ENCODE measurements at places on chromosomes 2 and 18. TPM values are rescaled to one million over a fixed set of nuclear protein-coding genes. Genes with fewer than 3 reads are reported as not detected.

- no peaks in the 10 kb centered on the region for H3K27me3 ChIP-seq
- H3K4me3 ChIP-seq: no peak overlapping the region
- no peak for DNase-seq
- no peak overlapping the region for H3K27ac ChIP-seq
Observed at GRCh38 chr18:50432915-50433314, 58.1 kb downstream of the SKA1 start.

DNA sequence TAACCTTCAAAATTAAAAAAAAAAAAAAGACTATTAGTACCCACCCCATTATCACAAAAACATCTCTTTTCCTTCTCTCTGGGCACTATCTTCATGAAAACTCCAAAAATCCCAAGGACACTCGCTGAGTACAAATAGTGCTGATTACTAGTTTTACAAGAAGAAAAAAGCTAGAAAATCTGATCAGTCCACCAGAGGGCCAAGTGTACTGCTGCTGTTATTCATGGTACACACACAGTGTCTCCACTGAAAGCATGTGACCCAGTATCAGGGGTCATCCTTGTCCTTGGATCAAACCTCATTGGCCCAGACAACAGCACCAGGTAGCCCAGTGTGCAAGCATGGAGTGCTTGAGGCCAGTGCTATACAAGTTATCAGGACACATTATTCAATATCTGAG lies 382.7 kb upstream of the KLHL29 start:
- no peak overlapping the region for H3K27ac ChIP-seq
- DNase-seq: no peak
- H3K27me3 ChIP-seq: no peaks in the 10 kb centered on the region
- no peaks in the 10 kb centered on the region for H3K4me1 ChIP-seq
- no peak overlapping the region for H3K4me3 ChIP-seq

DNA sequence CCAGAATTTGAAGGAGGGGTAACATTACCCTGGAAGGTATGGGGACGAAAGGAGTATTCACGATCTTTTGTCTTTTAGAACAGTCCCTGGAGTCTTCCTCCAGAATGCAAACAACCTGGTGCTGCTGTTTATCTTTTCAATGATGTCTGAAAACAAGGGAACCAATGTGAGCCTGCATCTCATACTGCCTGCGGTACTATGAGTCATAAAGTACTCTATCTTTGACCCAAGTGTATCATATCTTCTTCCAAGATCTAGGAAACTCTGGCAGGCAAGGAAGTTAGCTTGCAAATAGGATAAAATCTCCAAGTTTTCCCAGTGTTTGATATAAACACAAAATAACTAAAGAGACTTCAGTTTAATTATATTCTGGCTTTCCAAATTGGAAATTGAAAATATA lies 968.5 kb downstream of the LRP1B start:
- H3K4me3 ChIP-seq: no peak overlapping the region
- no peaks in the 10 kb centered on the region for H3K4me1 ChIP-seq
- no peak overlapping the region for H3K27ac ChIP-seq
- no peak for DNase-seq
- H3K36me3 ChIP-seq: no peaks in the 10 kb centered on the region
- H3K27me3 ChIP-seq: no peaks in the 10 kb centered on the region

GRCh38 chr2:9714630-9715214 lies 83.9 kb upstream of the YWHAQ start:
- DNase-seq: no peak
- peaks cover 14% of the 10 kb centered on the region for H3K4me1 ChIP-seq
- no peaks in the 10 kb centered on the region for H3K36me3 ChIP-seq
- H3K4me3 ChIP-seq: no peak overlapping the region

The KCNG2 gene
- total RNA-seq: not detected
